Stimulated activated CD8-positive, alpha-beta memory T cell treated with anti-CD3 and anti-CD28 coated beads, Interleukin-15, amount 100 ng/mL, for 1 hour (primary cell): ENCODE measurements at places on chromosomes 7 and 10.

DNA sequence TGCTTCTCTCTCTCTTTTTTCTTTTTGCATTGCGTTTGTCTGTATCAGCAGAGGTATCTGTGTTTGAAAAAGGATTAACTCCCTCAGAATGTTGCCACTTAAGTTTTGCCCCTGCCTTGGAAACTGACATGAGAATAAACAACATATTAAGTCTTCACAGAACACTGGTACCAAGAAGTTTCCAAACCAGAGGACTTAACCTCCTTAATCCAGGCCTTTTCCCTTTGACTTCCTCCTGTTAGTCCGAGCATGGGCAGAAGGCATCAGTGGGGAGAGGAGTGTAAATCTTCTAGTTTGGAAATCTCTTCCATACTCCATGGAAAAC is 681.4 kb downstream of the LRMDA start:
- no peak for DNase-seq

DNA sequence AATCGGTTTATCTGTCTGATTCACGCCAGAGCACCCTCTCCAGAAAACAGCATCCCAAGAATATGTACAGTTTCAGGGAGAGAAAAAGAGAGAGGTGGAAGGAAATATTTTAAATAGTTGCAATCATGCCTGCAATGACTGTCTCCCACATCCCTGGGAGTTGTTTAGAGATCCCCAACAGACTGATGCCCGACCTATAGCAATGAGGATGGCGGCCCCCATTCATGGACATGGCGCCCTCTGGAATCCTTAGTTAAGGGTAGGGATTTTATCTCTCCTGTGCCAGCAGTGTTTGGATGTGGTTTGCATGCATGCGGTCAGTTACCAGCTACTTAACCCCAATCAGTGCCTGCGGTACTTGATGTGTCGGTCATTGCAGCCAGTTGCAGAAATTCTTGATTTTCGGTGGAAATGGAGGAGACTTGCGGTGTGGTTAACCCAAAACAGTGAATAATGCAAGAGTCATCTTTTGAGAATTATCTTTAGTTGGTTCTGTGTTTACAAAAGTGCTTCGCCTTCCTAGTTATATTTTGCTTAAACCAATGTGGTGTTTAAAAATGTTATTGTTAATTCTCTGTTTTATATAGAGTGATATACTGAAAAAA is 186.0 kb upstream of the TCF7L2 start:
- no peak for DNase-seq

- no peak for DNase-seq
Measured at GRCh38 chr10:31062856-31063255, 31.2 kb upstream of the ZNF438 start.

DNA sequence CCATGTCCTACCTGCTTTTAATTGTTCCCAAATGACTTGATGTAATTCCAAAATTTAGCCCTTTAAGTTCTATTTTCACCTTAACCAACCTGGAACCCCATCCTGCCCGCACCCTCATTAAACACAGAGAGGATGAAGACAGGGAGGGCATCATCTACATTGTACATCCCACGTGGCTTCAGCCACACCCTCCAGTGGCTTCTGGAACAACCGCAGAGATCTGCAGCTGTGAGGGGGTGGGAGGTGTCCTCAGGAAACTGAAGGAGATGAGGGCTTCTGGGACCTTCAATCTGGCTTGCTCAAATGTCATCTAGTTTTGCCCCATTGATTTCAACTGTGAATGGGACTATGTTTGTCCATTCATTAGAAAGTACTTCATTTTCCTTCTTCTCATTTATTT is 39.0 kb downstream of the AKR1B1 start:
- no peak for DNase-seq

GRCh38 chr10:3066317-3067117 is 831 bp upstream of the PFKP start:
- DNase-seq, result no peak

DNA sequence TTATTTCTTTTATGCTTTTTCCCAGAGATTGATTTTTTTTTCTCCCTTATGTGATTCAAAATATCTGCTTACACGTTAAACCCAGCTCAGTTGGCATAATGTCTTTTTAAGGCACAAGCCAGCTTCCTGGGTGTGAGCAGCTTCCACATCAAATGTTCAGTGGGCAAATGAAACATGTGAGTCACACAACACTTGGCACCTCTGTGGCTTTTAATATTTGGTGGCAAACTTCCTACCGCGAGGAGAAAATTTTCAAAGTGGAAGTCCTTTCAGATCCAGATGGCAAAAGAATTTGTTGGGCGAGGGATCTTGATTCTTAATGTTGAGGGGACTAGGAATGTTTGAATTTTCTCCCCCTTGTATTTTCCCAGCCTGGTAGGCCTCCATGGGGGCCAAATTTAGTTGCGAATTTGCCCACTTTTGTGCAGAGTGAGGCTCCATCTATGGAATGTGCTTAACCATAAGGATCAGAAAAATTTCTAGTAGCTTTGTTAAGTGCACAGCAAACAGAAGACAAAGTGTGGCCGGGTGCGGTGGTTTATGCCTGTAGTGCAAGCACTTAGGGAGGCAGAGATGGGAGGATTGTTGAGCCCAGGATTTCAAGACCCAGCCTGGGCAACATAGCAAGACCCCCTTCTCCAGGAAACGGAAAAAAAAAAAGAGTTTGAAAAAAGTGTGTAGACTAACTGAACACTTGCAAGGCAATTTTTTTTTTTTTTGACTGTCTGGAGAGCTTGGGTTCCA is 31.0 kb downstream of the CUX1 start:
- DNase-seq, result no peak
